ENCODE measurements at places on chromosomes 16 and 17.
A peak's percentile ranks its signal among the peaks of the same experiment; 100 is the strongest.

DNA sequence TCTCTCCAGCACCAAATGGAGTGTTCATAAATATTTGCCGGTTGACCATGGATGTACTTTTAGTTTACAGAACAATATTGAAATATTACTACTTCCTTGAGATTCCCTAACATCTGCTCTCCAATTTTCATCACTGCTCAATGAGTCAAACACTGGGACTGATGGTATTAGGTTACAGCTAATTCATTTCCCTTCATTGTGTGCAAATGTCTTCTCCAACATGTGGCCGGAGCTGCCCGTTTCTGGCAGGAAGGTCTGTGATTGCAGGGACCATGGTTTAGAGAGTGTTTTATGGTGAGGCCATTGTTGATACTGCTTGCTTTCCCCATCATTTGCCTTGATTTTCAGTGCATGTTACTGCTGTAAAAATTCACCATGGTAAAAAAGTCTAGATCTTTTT, 209.3 kb downstream of the HS3ST3B1 start:
- peak; percentile 35 for DNase-seq

DNA sequence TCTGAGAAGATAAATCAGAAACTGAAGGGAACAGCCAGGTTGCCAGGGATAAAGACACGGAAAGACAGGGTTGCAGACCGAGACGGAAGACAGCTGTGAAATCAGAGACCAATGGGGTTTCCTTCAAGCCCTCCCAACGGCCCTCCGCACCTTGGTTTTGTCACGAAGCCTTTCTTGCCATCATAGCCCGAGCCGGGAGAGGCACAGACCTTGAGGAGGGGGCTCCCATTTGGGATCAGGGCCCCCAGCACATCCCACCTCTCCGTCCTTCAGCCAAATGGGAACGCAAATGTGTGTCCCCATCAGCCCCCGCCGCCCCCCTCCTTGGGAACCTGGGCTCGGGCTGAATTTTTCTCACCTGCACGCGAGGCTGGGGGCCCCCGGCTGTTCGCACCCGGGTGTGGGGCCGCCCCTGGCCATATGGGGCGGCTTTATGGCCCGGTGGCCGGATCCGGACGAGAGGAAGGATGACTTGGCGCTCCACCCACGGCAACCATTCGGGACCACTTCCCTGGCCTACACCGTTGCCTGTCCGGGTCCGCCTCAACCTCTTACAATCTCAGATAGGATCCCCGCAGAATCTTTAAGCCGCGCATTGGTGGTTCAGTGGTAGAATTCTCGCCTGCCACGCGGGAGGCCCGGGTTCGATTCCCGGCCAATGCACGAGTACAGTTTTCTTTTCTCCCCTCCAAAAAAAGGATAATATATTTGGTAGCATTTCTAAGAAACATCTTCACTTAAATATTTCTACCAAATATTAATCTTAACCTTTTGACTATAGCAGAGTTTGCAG, 1.4 kb upstream of the HES7 start:
- DNase-seq = peak; percentile 63

DNA sequence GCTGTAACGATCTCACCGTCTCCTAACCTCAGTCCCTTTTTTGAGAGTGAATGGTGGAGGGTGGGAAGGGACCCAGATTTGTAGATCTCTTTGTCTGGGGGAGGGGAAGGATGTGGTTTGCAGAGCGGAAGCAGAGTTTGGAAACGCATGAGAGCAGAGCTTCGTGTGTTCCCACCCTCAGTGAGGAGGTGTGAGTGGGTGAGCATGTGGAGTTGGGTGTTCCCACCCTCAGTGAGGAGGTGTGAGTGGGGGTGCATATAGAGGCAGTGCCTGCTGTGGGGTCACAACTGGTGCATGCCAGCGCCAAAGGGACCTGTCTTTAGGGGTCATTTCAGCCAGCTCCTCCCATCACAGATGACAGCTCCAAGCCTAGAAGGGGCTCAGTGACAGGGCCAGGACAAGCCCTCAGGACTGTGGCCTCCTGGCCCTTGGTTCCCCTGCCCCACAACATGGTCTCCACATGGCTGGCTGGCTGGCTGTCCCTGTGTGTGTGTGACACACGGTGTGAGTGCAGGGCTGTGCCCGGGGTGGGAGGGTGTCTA, 1.8 kb upstream of the CISD3 start:
- no peak for DNase-seq

- no peak for DNase-seq
Observed at GRCh38 chr16:26795184-26795583, 271.5 kb upstream of the C16orf82 start.

All from epithelial cell of esophagus (primary cell).